ENCODE measurements at places on chromosomes 5 and 9.

DNA sequence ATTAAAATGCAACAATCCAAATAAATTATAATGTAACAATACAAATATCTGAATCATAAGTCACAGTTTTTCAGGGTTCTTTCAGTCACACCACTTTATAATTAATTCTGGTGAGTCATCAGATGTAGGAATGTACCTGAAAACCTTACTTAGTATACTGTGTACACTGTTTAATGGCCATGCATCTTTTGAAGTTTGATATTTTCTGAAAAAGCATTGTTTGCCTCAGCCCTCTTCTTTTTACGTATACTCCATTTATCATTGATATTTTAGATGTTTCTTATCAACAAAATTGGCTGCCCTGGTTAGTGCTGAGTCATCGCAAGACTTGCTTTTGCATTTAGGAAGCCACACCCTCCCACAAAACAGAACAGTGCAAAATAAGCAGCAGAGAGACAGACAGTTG is 218.6 kb downstream of the PJA2 start:
- DNase-seq = peak; percentile 77

GRCh38 chr5:132830436-132831094 is at the start of gene SHROOM1:
SHROOM1 (minus strand) TSS chr5:132830647; CDS start chr5:132826140, 4,507 bp downstream.
- peak; percentile 43 for DNase-seq

DNA sequence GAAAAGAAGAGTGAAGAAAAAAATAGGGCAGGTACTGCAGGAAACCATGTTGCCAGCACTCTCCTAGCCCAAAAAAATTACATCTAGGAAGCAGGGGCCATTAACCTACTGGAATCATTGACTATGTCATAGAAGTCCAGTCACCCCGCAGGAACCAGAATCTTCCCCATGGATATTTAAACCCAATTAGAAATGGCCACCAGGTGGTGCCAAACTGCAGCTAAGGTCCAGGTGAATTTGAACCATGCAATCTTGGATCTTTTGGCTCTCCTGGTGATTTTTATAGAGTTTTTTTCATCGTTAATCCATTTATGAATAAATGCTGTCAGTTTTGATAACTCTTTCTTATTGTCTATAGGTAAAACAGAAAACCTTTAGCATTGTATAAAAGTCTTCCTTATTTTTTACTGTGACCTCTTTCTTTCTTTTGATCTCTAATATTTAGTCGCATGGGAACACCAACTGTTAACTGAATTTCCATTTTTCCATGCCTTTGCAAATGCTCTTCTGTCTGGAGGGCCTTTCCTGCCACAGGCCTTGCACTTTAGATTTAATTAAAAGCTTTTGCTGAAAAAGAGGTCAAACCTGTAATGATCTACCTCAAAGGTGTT is 147.5 kb upstream of the FGF10 start:
- DNase-seq = peak; percentile 24

- no peak for DNase-seq
These were observed 50.4 kb upstream of the PTGS1 start for GRCh38 chr9:122320413-122320881.

DNA sequence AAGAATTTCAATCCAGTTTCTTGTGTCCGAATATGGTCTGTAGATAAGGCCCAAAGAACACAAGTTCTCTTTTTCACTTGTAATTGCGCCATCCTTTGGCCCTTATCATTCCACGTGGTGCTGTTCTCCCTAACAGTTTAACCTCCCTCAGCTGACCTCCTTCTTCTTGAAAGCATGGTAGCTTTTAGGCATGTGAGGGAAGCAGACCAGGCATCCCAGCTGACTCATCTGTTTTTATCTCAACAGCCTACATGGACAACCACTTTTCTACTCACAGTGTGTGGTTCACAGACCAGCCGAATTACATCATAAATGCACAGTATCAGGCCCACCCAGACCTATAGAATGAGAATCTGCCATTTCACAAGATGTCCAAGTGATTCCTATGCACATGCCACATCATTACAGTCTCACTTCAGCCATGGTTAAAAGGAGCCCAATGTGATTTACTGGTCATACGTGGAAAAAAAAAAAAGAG is 26.9 kb upstream of the PLIN2 start:
- DNase-seq = peak; percentile 100

- no peak for DNase-seq
These were observed 200.0 kb downstream of the NR2F1-AS1 start for GRCh38 chr5:93381057-93381456.

DNA sequence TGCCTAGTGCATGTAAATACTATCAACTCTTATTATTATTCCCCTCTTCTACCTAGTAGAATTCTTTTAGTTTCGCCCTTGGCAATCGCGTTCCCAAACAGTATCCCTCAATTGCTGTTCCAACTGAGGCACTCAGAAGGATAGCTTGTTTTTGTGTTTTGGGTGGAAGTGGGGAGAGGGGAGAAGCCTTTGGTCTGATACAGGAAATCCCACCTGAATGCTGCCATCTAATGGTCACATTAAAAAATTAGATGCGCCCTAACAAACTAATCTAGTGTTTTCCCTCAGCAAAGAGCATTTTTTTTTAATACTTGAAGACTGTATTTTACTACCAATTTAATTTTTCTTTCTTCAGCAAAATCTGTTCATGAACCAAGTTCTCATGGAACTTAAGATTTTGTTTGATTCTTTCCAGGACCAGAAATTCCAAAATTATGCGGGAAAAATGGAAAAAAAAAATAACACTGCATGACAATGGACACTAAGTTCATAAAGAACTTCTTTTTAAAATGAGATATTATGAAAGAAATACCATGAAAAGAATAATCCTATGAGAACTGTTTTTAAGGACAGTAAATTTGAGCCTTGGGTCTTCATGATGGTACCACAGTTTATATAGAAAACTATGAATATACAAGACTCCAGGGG is 22.2 kb upstream of the GLDC start:
- DNase-seq = peak; percentile 50

- DNase-seq = no peak
These were observed 58.3 kb downstream of the HMGCR start for GRCh38 chr5:75395277-75395676.

- DNase-seq = no peak
These were observed 199.3 kb upstream of the PTGER4 start for GRCh38 chr5:40480392-40480791.

DNA sequence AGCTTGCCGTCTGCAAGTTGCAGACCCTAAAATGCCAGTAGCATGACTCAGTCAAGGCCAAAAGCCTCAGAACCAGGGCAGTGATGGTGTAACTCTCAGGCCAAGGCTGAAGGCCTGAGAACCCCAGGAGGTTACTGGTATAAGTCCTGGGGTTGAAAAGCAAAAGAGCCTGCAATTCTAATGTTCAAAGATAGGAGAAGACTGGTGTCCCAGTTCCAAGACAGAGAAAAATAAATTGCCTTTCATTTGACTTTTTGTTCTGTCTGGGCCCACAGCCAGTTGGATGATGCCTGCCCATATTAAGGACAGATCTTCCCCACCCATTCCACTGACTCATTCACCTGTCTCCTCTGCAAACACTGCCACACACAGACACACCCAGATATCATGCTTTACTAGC is 673.2 kb downstream of the CDH18 start:
- DNase-seq = no peak

- DNase-seq = no peak
These were observed 22.6 kb downstream of the STXBP1 start for GRCh38 chr9:127634698-127635097.

DNA sequence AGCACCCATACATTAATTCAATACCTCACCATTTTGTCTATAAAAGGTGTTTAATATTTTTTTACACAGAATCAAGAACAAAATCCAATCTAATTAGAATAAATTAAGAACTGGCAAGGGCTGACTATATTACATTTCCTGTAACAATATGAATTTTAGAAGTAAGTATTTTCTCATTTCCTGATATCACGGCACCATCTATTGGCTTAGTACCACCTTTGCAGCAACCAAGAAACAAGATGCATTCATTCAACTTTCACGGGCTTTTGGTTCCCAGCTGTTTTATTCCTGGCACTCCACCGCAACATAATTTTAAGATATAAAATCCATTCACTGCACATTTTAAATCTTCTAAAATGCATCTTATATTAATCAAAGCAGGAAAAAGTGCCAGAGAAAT is 20.6 kb downstream of the PSMB7 start:
- DNase-seq = no peak

DNA sequence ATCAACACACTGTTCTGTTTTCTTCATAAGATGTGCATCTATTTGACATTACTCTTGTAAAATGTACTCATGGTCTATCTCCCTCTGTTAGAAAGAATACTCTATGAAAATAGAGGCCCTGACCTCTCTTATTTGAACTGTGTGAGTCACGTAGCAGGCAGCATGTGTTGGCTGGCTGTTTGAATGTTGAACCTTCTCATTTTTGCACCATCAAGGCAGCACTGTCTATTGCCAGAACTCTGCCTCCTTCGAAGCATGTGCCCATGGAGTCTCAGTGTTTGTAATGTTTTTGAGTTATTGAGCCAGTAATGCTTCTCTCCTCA is 144.4 kb downstream of the ALDH1A1 start:
- DNase-seq = no peak

DNA sequence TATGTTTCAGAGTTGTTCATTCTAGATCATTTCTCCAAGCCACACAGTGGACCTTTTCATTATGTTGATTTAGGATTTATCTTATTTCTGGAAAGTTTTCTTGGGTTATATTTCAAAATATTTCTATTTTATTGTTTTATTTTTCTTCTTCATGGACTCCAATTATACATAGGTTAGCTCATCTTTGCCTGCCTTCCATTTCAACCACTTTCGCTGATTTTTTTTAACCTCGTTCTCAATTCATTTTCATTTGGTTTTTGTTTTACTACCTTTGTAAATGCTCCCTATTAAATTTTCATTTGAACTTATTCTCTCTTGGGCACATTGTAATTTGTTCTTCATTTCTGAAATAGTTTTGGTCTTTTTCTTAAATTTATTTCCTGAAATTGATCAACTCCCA is 169.0 kb upstream of the PITX1 start:
- no peak for DNase-seq

- no peak for DNase-seq
These were observed 9.0 kb downstream of the RFESD start for GRCh38 chr5:95655575-95655974.

GRCh38 chr9:72362118-72362531 is 2.9 kb downstream of the ZFAND5 start:
- DNase-seq = no peak

DNA sequence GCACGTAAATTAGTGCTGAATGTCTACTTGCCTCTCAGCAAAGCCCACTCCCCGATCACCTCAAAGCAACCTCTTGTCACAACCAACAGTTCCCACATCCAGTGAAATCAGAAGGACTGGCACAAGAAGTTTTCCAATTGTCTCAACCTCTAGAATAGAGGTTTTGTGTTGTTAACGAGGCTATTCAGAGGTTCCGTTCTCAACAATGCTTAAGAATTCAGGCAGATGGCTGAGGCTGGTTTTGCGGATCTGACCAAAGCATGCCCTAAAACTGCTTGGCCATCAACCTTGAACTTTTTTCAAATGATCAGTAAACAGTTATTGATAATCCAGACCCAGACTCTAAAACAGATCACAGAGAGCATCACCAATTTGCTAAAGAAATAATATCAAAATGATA is 52.9 kb downstream of the MAPKAP1 start:
- no peak for DNase-seq

DNA sequence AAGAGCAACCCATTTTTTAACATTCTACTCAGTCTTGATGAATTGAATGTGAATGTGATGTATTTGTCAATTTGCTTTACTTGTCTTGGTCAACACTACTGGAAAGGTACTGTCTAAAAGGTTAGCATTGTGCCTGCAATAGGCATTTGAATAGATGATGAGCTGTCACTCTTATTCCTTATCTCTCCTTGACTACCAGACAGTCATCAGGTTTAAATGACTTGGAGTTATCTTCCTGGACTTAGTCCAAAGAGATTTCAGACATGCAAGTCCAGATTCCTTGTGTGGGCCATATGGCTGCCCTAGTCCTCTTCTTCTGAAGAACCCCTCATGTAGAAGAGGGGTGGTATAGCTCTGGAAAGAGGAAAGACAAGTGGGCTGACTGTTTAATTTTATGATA is 4.8 kb downstream of the ARHGEF28 start:
- no peak for DNase-seq

- peak; percentile 27 for DNase-seq
These were observed 90.4 kb downstream of the RIC1 start for GRCh38 chr9:5719100-5719926.

DNA sequence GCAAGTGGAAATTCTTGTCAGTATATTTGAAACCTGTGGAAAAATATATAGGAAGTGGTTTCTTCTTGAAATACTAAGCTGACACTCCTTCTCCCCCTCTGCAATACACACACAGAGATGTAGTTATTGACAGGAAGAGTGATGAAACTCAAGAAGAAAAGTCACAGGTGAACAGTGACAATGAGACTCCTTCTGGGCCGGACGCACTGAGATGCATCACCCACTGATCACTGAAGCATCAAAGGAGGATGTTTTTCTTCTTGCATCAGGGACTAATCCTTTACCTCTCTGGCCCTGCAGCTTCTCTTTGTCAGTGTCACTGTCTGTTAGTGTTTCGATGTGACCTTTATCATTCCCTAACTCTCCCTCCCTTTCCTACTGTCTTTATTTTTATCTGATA is 1864.2 kb upstream of the C9orf72 start:
- no peak for DNase-seq

GRCh38 chr5:174314261-174314660 is 268.8 kb downstream of the NSG2 start:
- no peak for DNase-seq

DNA sequence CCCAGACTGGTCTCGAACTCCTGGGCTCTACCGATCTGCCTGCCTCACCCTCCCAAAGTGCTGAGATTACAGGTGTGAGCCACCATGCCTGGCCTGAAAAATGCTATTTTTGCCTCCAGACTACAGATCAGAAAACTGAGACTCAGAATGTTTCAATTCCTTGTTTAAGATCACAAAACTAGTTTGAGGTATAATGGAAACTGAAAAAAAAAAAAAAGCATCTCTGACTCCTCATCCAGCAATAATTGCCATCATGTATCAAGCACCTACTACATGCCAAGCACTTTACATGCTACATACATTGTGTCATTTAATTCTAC is 35.6 kb downstream of the PLAC8L1 start:
- no peak for DNase-seq

GRCh38 chr5:34993951-34994350 is 53.8 kb downstream of the AGXT2 start:
- DNase-seq = no peak

DNA sequence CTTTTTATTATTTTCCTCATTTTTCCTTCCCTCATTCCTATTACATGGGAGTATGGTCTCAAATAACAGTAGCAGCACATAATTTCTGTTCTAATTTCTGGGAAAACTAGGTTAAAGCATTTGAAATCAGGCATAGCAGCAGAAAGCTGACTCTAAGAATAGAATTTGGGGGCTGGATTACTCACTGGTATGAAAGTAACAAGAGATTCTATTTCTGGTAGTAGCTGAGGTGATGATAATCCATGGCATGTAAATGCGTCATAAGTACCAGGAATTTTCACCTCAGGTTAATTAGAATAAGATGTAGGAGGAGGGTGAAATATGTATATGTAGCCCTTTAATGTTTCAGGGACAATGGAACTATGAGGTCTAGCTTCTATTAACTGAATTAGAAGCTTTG is 662.0 kb downstream of the PTPRD start:
- no peak for DNase-seq

Measured in fibroblast of pulmonary artery (primary cell).